Eye (tissue), 1 donor: ENCODE measurements at places on chromosomes 2 and 18.

- DNase-seq, result no peak
Measured at GRCh38 chr2:237920673-237921072, 46.1 kb upstream of the UBE2F start.

- DNase-seq, result no peak
Measured at GRCh38 chr2:113251118-113251517, 27.6 kb downstream of the PAX8 start.

- DNase-seq, result peak; percentile 91
Measured at GRCh38 chr18:34709750-34710441, at the start of gene DTNA. Gene DTNA (plus strand): TSS chr18:34710298. CDS start chr18:34755977, 45,679 bp downstream.

- DNase-seq, result no peak
Measured at GRCh38 chr2:213934560-213934959, 476.3 kb upstream of the VWC2L start.

DNA sequence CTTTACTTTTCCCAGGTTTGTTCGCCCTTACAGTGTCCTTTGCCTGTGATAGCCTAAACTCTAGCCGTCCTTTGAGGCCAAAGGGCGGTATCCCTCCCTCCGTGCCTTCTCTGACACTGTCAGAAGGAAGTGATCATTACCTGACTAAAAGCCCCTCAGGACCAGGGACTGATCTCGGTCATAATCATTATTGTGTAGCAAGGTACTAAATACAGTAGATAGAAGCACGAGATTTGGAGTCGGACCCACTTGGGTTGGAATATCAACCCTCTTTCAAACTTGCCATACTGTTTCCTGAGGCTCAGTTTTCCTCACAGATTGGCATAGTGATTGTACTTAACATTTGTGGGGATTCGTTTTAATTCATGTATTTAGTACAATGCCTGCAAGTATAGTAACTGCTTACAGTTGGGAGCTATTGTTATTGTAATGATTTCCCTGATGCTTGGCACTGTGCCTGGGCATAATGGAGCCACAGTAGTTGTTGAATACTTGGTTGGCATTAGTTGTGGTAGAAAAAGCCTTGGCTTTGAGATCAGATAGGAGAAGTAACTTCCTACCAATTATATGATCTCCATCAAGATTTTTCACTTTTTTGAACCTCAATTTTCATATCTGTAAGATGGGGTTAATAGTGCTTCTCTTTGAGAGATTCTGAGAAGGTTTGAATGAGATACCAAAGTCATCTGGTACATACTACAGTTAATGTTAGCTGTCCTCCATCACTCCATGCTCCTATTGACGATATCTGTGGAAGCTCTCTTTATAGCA, 836 bp downstream of the STK11IP start:
- DNase-seq, result no peak

DNA sequence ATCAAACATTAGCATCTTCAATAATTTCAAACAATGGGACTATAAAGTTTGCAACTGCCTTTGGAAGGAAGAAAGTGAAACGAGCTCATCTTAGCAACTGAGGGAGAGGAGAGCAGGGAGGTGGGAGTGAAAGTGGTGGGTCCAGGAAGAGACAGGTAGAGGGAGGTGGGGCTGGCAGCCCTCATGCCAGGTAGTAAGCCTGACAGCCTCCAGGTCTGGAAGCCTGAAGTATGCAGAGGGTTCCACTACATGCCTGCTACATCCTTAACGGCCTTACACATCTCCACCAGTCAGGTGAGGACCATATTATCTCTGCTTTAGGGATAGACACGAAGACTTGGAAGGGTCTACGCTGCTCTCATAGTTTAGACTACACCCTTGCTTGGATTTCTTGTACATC, 201.1 kb upstream of the TWIST2 start:
- no peak for DNase-seq

GRCh38 chr18:49837889-49838288, 24.6 kb upstream of the ACAA2 start:
- no peak for DNase-seq
